ENCODE measurements at places on chromosomes 3 and 15.

GRCh38 chr15:80620931-80621330 is 74.2 kb upstream of the ABHD17C start:
- no peak for DNase-seq

- no peak for DNase-seq
These were observed 101.5 kb downstream of the MYRIP start for GRCh38 chr3:39910826-39911464.

GRCh38 chr15:84598993-84599392 is 1.8 kb upstream of the ZSCAN2 start:
- DNase-seq, result no peak

DNA sequence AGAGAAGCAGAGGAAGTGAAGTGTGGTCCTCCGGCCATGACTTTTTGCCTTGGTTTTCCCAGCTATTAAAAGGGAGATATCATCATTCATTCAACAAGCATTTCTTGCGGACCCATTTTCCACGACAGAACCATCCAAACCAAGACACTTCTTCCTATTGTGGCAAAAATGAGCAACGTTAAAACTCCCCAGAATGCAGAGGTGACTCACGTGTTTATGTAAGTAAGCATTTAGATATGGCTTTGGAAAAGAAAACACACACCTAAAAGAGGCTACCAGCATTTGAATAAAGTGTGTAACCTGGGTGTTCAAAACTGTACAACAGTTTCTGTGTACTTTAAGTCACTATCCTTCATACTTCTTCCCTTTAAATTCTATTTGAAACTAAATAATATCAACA is 181.3 kb downstream of the RORA start:
- DNase-seq, result no peak

DNA sequence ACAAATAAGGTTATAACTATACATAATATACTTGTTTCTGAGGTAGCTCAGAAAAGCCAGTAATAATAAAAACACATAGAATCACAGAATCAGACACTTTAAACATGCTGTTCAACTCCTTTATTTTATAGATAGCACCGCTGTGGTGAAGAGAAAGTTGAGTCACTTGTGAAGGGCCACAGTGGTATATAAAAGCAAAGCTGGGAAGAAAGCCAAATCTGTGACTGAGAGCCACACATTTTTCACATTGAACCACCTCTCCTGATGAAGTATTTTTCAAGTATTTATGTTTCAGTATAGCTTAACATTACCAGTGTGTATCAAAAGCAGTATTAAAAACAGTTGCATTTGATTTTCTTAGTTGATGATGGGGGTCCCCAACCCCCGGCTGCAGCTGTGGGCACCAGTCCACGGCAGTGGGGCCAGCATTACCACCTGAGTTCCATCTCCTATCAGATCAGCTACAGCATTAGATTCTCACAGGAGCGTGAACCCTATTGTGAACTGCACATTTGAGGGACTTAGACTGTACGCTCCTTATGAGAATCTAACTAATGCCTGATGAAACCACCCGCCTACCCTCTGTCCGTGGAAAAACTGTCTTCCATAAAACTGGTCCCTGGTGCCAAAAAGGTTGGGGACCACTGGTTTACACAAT is 46.2 kb downstream of the TBL1XR1 start:
- no peak for DNase-seq

GRCh38 chr3:63795438-63795837 is 23.7 kb upstream of the C3orf49 start:
- DNase-seq, result no peak

DNA sequence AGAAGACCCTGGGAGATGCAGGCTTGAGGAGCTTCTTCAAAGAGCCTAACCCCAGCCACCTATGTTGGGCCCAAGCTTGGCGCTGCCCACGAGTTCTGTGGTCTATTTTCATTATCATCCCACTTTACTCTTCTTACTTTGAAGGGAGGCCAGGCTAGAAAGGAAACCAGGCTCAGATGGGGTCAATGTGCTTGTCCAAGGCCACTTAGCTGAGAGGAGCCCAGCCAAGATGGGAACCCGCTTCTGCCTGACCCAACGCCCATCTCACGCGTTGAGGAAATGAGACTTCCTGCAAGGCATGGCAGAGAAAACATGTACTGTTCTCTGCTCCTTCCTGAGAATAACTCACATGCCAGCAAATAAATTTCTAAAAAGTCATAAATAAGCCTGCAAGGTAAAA is 486.3 kb upstream of the PROK2 start:
- DNase-seq, result no peak

DNA sequence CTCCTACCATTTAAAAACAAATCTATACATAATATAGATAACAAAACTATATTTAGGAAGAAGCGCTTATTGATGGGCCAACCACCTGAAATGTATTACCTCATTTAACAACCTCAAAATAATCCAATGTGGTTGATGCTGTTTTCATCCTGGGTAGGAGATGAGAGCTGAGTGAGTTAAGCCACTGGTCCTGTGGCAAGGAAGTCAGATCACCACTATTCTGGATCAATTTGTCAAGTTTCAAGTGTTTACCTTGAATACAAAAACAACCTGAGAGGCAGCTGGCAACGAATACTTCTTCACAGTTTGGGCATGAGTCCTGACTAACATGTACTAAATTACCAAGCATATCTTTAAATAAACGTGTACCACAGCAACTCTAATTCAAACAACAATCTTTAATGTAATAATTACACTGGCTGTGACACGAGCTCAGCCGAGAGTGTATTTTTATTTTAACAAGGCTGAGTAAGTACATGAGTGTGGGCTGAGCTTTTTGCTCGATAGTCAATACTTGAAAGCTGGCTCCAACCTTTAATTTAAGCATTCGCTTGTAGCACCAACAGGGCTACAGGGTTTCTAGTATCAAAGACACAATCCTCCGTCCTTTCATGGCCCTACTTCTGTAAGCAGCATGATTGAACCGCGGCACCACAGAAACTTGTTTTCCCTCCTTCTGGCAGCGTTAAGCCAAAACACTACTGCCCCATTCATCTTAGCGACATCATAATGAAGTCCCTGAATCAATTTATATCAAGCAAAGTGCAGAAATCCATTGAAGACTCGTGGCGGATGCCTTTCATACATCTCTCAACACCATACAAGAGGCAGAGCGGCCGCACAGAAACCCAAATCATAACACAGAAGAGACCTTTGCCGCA is 93.8 kb upstream of the ICE2 start:
- no peak for DNase-seq

DNA sequence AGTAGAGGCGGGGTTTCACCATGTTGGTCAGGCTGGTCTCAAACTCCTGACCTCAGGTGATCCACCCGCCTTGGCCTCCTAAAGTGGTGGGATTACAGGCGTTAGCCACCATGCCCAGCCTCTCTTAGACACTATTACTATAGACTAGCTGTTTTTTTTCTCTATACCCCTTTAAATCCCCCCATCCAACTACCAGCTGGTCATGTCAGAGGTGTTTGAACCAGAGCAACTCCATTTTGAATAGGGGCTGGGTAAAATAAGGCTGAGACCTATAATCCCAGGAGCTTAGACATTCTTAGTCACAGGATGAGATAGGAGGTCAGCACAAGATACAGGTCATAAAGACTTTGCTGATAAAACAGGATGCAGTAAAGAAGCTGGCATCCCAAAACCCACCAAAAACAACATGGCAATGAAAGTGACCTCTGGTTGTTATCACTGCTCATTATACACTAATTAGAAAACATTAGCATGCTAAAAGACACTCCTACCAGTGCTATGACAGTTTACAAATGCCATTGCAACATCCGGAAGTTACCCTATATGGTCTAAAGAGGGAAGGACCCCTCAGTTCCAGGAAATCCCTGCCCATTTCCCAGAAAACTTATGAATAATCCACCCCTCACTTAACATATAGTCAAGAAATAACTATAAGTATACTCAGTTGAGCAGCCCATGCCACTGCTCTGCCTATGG is 57.8 kb upstream of the GPD1L start:
- DNase-seq, result no peak

- DNase-seq, result no peak
These were observed 123.6 kb downstream of the LIPC start for GRCh38 chr15:58555162-58556027.

DNA sequence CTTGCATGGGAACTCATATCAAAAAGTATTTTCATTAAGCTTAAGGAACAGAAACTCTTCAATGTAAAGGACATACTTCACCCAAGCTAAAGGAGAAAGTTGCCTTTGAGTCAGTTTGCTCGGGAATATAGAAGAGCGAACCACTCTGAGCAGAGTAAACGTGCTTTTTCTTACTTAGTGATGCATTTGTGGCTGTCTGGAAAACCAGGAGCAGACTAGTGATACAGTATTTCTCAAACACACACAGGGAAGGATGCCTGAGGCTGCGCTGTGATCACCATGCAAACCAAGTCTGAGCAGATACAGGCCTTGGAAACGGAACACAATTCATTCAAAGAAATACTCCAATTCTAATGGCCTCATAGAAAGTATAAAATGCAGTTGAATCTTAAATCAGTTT is 121.0 kb upstream of the CDIN1 start:
- DNase-seq, result no peak

DNA sequence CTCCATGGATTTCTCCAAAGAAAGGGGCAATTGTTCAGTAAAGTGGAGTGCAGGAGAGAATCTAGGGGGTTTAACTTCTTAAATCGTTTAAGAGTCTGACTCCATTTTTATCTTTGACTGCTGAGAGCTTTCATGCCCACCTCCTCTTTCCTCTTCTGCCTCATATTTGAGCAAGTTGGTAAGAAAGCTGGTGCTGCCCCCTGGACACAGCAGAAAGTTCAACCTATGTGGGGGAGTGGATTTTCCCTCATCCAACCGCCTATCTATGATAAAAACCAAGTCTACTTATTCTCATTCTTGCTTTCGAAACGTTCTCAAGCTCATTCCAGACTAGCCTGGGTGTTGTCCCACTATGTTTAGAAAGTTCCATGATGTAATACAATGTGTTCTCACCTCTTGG is 26.0 kb downstream of the HHLA2 start:
- no peak for DNase-seq

DNA sequence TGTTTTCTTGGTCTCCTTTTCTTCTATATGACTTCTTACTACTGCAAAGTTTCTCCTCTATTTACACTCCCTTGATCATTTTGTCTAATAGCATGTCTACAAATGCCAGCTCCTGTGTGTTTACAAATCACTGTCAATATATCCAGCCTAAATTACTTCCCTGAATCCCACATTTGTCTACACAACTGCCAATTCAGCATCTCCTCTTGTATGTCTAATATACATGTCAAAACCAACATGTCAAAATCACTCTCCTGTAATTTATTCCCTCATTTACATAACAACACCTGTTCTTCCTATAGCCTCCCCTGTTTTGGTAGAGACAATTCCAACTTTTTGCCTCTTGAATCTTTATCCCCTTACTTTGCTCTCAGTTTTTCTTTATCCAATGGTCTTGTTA is 359.3 kb downstream of the PLOD2 start:
- DNase-seq, result no peak

- no peak for DNase-seq
These were observed 29.9 kb upstream of the TJP1 start for GRCh38 chr15:29852201-29852600.

- no peak for DNase-seq
These were observed 12.4 kb downstream of the CLDN11 start for GRCh38 chr3:170431054-170431453.
